ENCODE measurements at places on chromosomes 1 and 21. TPM values are rescaled to one million over a fixed set of nuclear protein-coding genes. Genes with fewer than 3 reads are reported as not detected.

KAZN gene
- 2.2 TPM for total RNA-seq

KRTAP10-10 gene
- not detected for total RNA-seq

FAAH gene
- total RNA-seq = 2.8 TPM

LORICRIN gene
- not detected for total RNA-seq

GPR3 gene
- total RNA-seq = 0.16 TPM

TTC22 gene
- total RNA-seq = 0.14 TPM

LRRC7 gene
- total RNA-seq = 0.44 TPM

TNFRSF18 gene
- not detected for total RNA-seq

TCHH gene
- not detected for total RNA-seq

MFAP2 gene
- total RNA-seq = 3.0 TPM

TCHHL1 gene
- total RNA-seq = not detected

ALG6 gene
- total RNA-seq = 4.0 TPM

SLC1A7 gene
- 0.44 TPM for total RNA-seq

DUSP12 gene
- 8.4 TPM for total RNA-seq

SGIP1 gene
- total RNA-seq = 9.0 TPM

DISP1 gene
- total RNA-seq = 3.4 TPM

SLC66A1 gene
- total RNA-seq = 5.8 TPM

IFNLR1 gene
- total RNA-seq = 2.0 TPM

ASAP3 gene
- total RNA-seq = 44.4 TPM

PRKAA2 gene
- total RNA-seq = 112 TPM

MEGF6 gene
- 9.5 TPM for total RNA-seq

NPPA gene
- total RNA-seq = 1,100 TPM

KRTAP21-2 gene
- not detected for total RNA-seq

DLGAP3 gene
- total RNA-seq = 0.05 TPM

RGS8 gene
- 0.05 TPM for total RNA-seq

PRAMEF18 gene
- not detected for total RNA-seq

PTPRC gene
- total RNA-seq = 7.5 TPM

ELAVL4 gene
- total RNA-seq = not detected

Data from left ventricle myocardium inferior (tissue), 1 donor.